NCI-H1417 (cell line): ENCODE measurements at places on chromosomes 4 and X.

GRCh38 chr4:85498068-85498733, 23.3 kb downstream of the ARHGAP24 start:
- no peak for DNase-seq

GRCh38 chr4:81152839-81153713, 61.9 kb downstream of the PRKG2 start:
- DNase-seq = peak; percentile 44

DNA sequence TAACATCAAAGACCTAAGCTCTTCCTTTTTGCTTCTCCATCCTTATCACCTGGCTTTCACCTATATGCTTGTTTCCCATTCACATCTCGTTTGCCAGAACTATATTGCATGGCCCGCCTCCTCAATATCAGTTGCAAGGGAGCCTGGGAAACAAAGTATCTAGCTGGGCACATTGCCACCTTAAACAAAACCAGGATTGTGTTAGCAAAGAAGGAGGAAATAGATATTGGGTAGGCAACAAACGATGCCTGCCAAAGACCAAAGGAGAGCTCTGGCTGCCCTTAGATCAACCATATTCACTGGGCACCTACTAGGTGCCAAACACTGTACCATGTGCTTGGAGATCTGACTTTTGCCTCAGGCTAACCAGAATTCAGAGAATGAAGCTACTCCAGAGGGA, 107.5 kb downstream of the GRIA3 start:
- no peak for DNase-seq

DNA sequence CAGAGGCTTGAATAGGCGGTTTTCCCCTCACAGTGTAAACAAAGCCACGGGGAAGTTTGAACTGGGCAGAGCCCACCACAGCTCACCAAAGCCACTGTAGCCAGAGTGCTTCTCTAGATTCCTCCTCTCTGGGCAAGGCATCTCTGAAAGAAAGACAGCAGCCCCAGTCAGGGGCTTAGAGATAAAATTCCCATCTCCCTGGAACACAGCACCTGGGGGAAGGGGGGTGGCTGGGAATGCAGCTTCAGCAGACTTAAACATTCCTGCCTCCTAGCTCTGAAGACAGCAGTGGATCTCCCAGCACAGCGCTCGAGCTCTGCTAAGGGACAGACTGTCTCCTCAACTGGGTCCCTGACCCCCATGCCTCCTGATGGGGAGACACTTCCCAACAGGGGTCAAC, 44.0 kb upstream of the USP38 start:
- DNase-seq = no peak

GRCh38 chr4:114108869-114109268, 129.4 kb upstream of the ARSJ start:
- DNase-seq = no peak

- DNase-seq = no peak
Measured at GRCh38 chrX:148501386-148502066, 1.1 kb downstream of the AFF2 start.

- DNase-seq = no peak
Measured at GRCh38 chrX:71540801-71541200, 7.9 kb downstream of the OGT start.

GRCh38 chrX:70171624-70172023, 5.7 kb upstream of the DGAT2L6 start:
- DNase-seq = no peak

GRCh38 chrX:38970074-38970473, 168.8 kb downstream of the MID1IP1 start:
- no peak for DNase-seq

- no peak for DNase-seq
Measured at GRCh38 chr4:179040259-179040658, 1598.0 kb upstream of the AGA start.

GRCh38 chr4:74098427-74098994, 484 bp downstream of the CXCL2 start:
- no peak for DNase-seq
